Foreskin keratinocyte (primary cell): ENCODE measurements at places on chromosomes 12 and 14. TPM values are rescaled to one million over a fixed set of nuclear protein-coding genes. Genes with fewer than 3 reads are reported as not detected.

The AACS gene
- 43.1 and 52.3 TPM in 2 replicates for total RNA-seq

The TGM1 gene
- 4.3 and 5.9 TPM in 2 replicates for total RNA-seq

The KLHL33 gene
- not detected in 2 replicates for total RNA-seq

The ITGA7 gene
- total RNA-seq: 0.42 and 0.44 TPM in 2 replicates

The MYF6 gene
- total RNA-seq: not detected in 2 replicates

The MDM1 gene
- total RNA-seq: 6.1 and 6.9 TPM in 2 replicates

The CARMIL3 gene
- total RNA-seq: 0.07 TPM in 2 replicates

The HCAR3 gene
- 0.92 and 1.2 TPM in 2 replicates for total RNA-seq

The GLI1 gene
- total RNA-seq: 2.8 and 3.8 TPM in 2 replicates

The TAOK3 gene
- total RNA-seq: 30.4 and 31.7 TPM in 2 replicates

The ASB2 gene
- not detected in 2 replicates for total RNA-seq

The PCED1B gene
- total RNA-seq: 3.4 and 4.8 TPM in 2 replicates

The DNAJC22 gene
- total RNA-seq: 0.04 TPM in 1 of 2 replicates, not detected in the other

The GPR84 gene
- 0.07 and 0.10 TPM in 2 replicates for total RNA-seq

The MDP1 gene
- 7.8 and 11.0 TPM in 2 replicates for total RNA-seq

The ADAM21 gene
- total RNA-seq: 0.28 and 0.44 TPM in 2 replicates

The DPY19L2 gene
- 2.6 and 2.8 TPM in 2 replicates for total RNA-seq

The PRB3 gene
- 0.14 TPM in 1 of 2 replicates, not detected in the other for total RNA-seq

The ARID2 gene
- total RNA-seq: 18.4 and 18.5 TPM in 2 replicates

The GUCY2C gene
- total RNA-seq: not detected in 2 replicates

The CMA1 gene
- total RNA-seq: not detected in 2 replicates

The P2RX2 gene
- not detected in 2 replicates for total RNA-seq

The ETV6 gene
- total RNA-seq: 11.2 and 12.6 TPM in 2 replicates

The SLC17A8 gene
- not detected in 2 replicates for total RNA-seq

The SMOC1 gene
- total RNA-seq: 23.1 and 49.3 TPM in 2 replicates

The DYRK4 gene
- 51.0 and 53.6 TPM in 2 replicates for total RNA-seq

The HOXC12 gene
- 2.3 and 4.4 TPM in 2 replicates for total RNA-seq

The BATF gene
- total RNA-seq: not detected in 2 replicates

The GLIPR1L2 gene
- 0.14 and 0.41 TPM in 2 replicates for total RNA-seq

The RAD51AP1 gene
- total RNA-seq: 23.2 and 26.5 TPM in 2 replicates

The GZMH gene
- not detected in 2 replicates for total RNA-seq

The WASHC3 gene
- total RNA-seq: 43.6 and 46.5 TPM in 2 replicates

The TMEM179 gene
- not detected in 2 replicates for total RNA-seq

The CATSPERB gene
- total RNA-seq: 0.18 and 0.34 TPM in 2 replicates

The DNAI7 gene
- total RNA-seq: 0.07 TPM in 1 of 2 replicates, not detected in the other

The NIN gene
- total RNA-seq: 29.6 and 29.7 TPM in 2 replicates

The PARP11 gene
- 5.6 and 5.7 TPM in 2 replicates for total RNA-seq

The ZC2HC1C gene
- total RNA-seq: 0.78 and 1.5 TPM in 2 replicates

The TMCC3 gene
- 13.3 and 17.7 TPM in 2 replicates for total RNA-seq

The ACOT6 gene
- total RNA-seq: not detected in 2 replicates

The RBP5 gene
- not detected in 2 replicates for total RNA-seq

The SPIC gene
- not detected in 2 replicates for total RNA-seq

The ETFBKMT gene
- total RNA-seq: 1.4 and 1.6 TPM in 2 replicates

The TDRD9 gene
- 0.35 and 1.6 TPM in 2 replicates for total RNA-seq

The MYF5 gene
- not detected in 2 replicates for total RNA-seq

The COCH gene
- total RNA-seq: 0.04 TPM in 1 of 2 replicates, not detected in the other

The CDH24 gene
- total RNA-seq: 7.1 and 8.5 TPM in 2 replicates

The TSPAN19 gene
- total RNA-seq: 0.17 TPM in 1 of 2 replicates, not detected in the other
